ENCODE measurements at places on chromosomes 3 and 15.

DNA sequence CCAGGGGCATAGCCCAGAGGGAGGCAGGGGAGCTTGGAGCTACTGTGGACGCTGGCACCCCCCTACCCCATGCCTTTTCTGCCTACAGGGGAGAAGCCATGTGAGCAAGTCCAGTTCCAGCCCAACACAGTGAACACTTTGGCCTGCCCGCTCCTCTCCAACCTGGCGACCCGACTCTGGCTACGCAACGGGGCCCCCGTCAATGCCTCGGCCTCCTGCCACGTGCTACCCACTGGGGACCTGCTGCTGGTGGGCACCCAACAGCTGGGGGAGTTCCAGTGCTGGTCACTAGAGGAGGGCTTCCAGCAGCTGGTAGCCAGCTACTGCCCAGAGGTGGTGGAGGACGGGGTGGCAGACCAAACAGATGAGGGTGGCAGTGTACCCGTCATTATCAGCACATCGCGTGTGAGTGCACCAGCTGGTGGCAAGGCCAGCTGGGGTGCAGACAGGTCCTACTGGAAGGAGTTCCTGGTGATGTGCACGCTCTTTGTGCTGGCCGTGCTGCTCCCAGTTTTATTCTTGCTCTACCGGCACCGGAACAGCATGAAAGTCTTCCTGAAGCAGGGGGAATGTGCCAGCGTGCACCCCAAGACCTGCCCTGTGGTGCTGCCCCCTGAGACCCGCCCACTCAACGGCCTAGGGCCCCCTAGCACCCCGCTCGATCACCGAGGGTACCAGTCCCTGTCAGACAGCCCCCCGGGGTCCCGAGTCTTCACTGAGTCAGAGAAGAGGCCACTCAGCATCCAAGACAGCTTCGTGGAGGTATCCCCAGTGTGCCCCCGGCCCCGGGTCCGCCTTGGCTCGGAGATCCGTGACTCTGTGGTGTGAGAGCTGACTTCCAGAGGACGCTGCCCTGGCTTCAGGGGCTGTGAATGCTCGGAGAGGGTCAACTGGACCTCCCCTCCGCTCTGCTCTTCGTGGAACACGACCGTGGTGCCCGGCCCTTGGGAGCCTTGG lies 5.6 kb downstream of the CIB1 start:
- DNase-seq = no peak

DNA sequence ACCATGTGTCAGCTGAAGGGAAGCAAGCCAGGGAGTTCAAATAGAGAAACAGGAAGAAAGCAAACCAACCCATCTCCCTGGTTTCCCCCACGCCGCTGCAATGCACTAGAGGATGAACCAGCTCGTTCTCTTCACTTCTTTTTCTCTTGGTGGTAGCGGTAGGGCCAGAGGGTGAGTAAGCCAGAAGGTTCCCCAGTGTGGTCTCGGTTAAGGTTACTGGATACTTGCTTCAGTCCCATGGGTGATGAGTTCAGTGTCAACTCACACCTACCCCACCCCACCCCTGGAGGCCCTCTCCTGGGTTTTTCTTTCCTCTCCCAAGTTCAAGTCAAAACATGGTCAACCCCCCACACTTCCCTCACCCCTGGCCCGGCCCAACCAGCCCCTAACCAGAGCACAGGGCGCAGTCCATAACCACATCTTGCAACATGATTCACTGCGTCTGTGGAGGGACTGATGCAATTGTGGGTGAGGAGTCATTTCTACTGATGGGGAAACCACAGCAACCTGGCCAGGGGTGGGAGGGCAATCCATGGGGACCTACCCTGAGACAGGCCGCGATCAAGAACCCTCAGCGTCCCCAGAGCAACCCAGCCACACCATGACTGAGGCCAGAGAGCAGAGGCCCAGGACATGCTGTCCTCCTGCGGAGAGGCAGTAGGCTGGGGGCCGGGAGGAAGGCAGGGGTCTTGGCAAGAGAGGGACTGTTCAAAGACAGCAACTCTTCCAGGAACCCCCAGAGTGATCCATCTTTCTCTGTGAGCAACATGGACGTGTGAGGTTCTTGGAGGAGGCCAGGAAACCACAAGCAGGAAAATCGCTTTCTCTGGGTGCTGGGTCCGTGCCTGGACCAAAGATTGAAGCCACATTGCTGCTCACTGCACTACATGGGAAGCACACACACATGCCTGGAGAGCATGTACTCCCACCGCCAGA lies 276.6 kb downstream of the UACA start:
- DNase-seq = no peak

DNA sequence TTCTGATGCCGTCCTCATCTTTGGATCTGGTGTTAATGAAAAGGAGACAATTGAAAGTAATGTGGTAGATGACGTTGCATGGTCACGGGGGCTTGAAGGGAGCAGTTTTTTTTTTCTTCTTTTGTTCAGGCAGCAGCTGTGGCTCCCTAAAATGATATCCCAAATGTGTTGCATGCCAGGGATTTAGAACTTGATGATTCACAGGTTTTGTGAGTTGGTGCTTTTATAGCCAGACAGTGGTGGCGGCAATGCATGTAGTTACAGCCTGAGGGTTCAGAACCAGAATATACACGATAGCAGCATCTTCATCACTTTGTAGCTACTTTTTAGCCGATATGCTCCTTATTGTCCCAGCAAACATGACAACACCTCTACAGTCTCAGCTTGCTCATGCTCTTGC lies 133.4 kb downstream of the CHST2 start:
- DNase-seq = no peak

GRCh38 chr15:51374131-51374530 lies 32.7 kb downstream of the GLDN start:
- no peak for DNase-seq

DNA sequence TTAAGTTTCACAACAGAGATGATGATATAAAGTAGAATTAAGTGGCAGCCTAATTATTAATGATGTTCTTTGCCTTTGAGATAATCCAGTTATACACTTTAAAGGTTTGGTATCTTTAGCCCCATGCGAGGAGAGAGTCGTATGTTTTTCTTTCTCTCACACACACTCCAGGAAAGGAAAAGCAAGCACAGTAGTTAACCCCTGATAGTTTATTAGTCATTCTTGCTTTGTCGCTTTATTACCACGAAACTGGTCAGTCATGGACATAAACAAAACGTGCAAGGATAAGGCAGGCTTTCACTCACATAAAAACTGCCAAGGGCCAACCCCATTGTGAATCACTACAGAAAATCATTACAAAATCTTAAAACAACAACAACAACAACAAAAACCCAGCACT lies 866.9 kb downstream of the FHIT start:
- DNase-seq = no peak

DNA sequence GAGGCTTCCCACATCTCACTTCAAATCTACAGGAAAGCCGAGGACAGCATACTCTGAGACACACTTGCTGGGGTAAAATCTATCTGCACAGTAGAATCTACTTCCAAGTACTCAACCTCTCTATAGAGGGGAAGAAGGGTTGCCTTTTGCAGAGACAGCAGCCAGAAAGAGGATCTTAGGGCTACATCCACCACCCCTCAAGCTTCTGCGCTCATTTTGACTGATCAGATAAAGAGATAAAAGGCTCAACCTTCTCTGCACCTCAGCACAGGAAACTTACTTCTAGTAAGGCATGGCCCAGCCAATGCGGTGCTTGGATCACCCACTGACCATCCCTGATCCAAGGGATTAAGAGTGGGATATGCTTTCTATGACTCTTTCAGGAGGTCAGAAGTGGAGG lies 6.9 kb upstream of the SLC9A9 start:
- DNase-seq = no peak

DNA sequence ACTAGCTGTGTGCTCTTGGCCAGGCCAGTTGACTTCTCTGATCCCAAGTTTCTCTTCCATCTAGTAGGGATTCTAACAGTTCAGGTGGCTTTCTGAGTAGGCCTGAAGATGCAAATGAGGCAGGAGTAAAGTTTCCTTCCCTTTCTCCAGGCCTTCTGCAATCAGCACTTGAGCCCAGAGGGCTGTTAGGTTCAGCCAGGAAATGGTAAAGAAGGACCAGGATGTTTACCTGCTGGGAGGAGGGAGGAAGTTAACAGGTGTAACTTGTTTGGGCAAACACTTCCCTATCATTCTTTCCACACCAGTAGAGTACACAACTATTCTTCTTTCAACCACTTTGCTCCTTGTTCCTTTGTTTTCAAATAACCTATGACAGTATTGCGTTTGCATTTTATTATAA lies 13.3 kb upstream of the TNFSF10 start:
- DNase-seq = no peak

GRCh38 chr3:5006755-5007202 lies 27.5 kb downstream of the BHLHE40 start:
- no peak for DNase-seq

DNA sequence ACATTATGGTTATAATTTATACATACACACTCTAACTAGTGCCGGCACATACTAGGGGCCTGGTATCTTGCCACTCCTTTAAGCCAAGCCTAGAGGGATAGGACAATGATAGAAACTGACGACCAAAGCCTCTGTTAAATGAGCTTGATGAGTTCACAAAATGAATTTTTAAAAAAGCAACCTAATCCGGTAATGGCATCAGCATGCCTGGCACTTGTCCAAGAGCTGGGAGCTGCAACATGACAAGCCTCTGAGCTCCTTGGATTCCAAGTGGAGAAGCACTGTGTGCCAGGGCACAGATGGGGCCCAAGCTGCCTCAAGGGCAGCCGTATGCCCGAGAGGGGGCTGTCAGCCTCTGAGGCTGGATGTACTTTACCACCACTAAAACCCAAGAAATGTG lies 9.7 kb downstream of the ETV5 start:
- DNase-seq = peak; percentile 12

GRCh38 chr3:11709782-11710181 lies 66.1 kb upstream of the VGLL4 start:
- DNase-seq = no peak
